Activated CD8-positive, alpha-beta T cell treated with anti-CD3 and anti-CD28 coated beads for 36 hours (primary cell): ENCODE measurements at places on chromosomes 1 and 21.
A peak's percentile ranks its signal among the peaks of the same experiment; 100 is the strongest.

DNA sequence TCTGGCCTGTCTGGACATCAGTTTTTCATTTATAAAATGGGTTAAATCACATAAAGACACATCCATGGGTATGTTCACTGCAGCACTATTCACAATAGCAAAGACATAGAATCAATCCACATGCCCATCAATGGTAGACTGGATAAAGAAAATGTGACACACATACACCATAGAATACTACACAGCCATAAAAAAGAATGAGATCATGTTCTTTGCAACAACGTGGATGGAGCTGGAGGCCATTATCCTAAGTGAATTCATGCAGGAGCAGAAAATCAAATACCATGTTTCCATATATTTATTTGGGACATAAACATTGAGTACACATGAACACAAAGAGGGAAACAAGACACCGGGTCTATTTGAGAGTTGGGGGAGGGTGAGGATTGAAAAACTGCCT is 28.1 kb downstream of the ZBTB8OS start:
- DNase-seq: no peak

DNA sequence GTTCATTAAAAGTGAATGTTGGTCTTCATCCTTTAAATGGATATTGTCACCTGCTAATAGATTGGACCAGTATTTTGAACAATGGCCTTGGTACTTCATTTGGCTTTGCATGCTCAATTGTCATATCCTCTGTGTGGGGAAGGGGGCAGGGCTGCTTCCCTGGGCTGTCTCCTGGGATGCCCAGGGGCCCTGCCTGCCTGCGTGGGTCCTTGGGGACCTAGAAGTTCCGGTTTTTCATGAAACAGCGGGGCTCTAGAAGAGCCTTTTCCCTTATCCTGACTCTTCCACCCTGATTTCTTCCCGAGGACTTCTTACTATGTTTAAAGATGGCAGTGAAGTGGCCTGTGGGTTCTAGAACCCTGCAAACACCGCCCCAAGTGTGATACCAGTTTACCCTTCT is 97.5 kb downstream of the DISC1 start:
- no peak for DNase-seq

DNA sequence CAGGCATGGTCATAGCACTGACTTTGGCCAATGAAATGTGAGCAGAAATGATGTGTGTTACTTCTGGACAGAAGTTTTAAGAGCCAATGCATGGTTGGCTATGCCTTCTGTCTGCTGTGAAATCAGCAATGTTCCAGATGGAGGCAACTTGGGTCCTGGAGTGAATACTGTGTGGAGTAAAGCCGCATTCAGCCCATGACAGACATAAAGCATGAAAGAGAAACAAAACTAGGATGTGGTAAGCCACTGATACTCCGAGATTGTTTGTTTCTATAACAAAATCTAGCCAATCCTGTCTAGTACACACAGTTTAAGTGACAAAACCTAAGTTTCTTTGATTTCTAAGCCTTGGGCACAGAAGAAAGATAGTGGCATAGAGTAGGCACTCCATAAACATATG is 47.1 kb upstream of the ARHGAP29 start:
- DNase-seq: no peak

DNA sequence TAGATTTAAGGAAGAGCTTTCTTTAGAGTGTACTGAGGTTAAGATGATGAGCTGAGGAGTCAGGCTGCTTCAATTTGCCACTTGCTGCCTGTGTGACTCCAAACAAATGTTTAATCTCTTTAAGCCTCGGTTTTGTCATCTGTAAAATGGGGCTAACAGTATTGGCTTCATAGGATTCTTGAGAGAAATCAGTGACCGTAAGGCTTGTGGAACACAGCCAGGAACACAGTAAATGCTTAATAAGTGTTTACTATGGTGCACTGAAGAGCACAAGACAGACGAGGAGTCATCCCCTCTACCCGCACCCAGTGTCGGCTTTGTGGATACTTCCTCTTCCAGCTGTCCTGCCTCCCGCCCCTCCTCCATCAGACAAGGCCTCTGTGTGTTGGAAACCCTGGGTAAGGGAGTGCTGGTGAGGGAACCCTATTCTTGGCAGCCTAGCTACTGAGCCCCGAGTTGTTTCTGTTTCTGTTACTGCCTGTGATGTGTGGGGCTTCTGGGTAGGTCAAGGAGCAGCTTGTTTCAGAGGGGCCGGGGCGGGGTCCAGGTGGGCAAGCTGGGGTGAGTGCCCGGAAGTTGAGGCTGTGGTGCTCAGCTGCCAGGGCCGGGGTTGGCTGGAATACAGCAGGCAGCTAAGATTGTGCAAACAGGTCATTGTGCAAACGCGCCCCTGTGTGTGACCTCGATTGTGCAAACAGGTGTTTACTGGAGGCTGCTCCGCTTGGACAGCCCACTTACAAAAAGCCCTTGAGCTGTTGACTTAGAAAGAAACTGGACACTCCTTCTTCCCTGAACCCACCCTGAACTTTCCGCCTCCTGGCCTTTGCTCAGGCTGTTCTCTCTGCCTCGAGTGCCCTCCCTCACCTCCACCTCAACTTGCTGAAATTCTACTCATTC is 4.0 kb upstream of the CSF3R start:
- DNase-seq: no peak

- no peak for DNase-seq
Observed at GRCh38 chr1:30808067-30808662, 50.6 kb upstream of the LAPTM5 start.

DNA sequence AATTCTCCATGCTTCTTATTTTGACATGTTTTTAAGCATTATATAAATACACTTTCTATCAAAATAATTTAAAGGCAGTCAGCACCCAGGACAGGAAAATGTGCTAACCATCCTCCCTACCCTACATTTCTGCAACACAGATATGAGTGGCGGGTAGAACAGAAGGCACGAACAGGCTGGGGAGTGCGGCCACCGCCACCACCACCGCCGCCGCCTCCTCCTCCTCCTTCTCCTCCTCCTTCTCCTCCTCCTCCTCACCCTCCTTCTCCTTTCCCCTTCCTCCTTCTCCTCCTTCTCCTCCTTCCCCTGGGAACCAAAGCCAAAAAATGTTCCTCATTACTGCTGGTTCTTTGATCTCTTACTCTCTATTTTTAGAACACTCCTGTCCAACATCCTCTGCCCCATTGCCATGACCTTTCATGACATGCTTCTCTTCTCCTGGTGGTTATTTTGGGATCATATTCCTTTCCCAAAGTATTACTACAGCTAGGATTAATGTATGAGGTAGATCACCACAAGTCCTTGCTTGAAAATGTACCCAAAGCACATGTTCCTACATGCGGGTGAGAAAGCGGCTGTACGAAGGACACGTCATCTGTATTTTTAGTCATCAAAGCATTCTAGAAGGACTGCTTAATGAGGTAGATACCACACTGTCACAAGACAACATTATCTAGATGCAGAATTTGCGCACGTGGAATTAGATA is 24.5 kb upstream of the CCN1 start:
- no peak for DNase-seq

DNA sequence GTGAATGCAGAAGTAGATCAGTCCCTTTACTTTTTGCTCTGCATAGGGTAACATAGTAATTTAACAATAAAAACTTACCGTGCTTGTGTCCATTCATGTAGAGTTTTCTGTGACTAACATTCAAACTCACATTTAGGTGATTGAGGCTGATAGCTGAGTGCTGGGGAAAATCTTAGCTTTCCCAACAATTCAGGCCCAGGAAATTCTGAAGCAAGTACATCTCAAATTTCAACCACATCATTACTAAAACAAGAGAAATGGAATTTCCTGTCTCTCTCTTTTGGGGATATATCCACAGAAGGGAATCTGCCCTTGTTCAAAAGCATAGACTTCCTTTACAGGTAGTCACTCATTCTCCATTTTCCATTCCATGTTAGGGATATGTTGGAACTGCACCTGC is 33.1 kb upstream of the C1orf146 start:
- no peak for DNase-seq

GRCh38 chr1:219847215-219847855 is 81.0 kb downstream of the SLC30A10 start:
- no peak for DNase-seq

DNA sequence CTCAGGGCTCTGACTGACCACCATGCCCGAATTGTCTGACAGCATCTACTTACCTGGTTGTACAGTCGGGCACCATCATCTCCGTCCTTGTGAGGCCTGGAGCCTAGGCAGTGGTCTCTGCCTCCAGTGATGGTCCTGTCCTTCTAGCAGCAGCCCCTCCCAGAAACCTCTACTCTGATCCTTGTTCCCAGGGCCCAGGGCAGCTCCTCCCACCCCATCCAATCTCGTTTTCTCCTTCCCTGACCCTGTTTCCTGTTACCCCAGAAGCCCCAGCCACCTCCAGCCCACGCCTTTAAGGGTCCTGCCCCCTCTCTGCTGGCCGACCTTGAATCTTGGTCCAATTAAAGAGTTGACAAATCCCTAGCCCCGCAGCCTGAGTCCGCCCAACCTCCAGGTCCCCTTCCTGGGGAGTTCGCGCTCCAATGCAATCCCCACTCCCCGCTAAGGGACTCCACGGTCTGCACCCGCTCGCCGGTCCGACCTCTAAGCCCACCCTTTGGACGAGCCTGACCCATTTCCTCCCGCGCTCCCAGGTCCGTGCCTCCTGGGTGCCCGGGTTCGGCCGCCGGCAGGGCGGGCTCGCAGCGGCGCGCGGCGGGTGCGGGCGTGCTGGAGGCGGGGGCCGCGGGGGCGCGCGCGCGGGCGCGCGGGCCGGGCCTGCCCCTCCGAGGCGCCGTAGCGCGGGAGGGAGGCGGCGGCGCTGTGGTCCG is at the start of gene B4GALT2:
TSS of gene B4GALT2 (plus strand) at position 660 of the 710 bp plus-strand sequence. CDS start 1,951 bp downstream, outside the sequence.
- DNase-seq: peak; percentile 47

DNA sequence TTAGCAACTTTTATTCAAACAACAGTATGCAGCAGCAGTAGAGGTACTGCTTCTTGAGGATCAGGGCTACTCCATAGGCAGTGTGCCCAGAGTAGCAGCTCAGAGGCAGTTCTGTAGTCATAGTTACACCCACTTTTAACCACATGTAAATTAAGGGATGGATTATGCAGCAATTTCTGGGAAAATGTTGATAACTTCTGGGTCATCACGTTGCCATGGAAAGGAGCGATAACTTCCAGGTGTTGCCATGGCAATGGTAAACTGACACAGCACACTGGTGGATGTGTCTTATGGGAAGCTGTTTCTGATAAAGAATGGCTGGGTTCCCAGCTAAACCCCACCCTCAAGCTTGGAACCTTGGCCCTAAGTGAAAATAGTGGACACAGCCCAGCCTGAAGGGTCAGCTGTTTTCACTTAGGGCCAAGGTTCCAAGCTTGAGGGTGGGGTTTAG is 29.0 kb upstream of the PLA2G2A start:
- no peak for DNase-seq

- DNase-seq: peak; percentile 23
Observed at GRCh38 chr21:28781602-28782276, 210.9 kb downstream of the LTN1 start.

GRCh38 chr1:209927466-209927865 is 10.6 kb upstream of the SYT14 start:
- no peak for DNase-seq

- DNase-seq: no peak
Observed at GRCh38 chr1:44806704-44807363, at the start of gene DYNLT4. Gene DYNLT4, minus strand, starts transcription at chr1:44807351. Its CDS starts 683 bp downstream, at chr1:44806668.

- no peak for DNase-seq
Observed at GRCh38 chr1:59552007-59552406, 255.1 kb downstream of the FGGY start.

GRCh38 chr1:113118266-113118665 is 45.3 kb downstream of the LRIG2 start:
- DNase-seq: no peak

DNA sequence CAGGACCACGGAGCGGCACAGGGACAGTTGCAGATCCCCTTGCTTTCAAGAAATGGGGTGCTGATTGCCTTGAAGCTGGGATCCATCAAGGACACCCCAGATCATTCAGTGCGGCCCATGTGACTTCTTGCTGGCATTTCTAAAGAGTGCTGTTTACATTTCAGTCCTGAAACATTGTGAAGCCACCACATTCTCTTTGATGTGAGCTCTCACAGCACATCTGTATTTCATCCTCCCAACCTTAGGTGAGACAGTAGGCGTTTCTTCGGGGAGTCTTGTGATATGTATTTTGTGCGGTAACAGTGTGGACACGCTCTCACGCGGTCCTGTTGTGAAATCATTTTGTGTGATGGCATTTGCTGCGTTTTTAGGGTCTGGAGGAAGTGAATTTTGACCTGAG is 57.2 kb downstream of the CACHD1 start:
- peak; percentile 35 for DNase-seq

DNA sequence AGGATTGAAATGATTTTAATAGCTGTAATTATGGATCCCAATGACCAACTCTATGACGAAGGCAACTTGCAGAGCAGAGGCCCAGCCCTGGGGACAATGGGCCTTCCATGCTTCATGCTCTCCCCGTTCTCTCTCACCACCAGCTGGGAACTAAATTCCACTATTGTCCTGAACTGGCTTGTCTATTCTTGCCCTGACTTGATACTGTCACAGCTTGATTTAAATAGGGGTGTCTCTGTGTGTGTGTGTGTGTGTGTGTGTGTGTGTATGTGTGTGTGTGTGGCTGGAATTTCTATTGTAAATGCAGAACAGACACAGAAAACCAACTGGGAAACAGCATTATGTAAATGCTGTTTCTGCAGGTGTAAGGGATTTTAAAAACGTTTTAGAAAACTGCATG is 57.0 kb downstream of the SLC22A15 start:
- DNase-seq: no peak

GRCh38 chr21:21233051-21233450 is 234.8 kb downstream of the NCAM2 start:
- DNase-seq: no peak

DNA sequence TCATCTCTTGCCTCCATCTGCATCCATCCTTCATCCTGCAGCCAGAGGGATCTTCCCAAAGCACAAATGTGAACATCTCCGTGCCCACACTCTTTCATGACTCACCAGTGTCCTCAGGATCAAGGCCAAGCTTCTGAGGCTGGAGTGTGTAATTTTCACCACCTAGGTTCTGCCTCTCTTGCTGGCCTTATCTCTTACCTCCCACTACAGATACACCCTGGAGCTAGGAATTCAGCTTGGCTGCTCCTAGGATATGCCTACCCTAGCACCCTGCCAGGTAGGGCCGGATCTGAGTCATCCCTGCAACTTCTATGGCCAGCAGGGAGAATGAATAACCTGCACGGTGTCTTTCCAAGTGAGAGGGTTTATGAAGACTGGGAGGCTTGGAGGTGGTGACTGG is 208.7 kb upstream of the CSF3R start:
- DNase-seq: no peak

GRCh38 chr1:46041974-46042373 is 90.5 kb downstream of the PIK3R3 start:
- no peak for DNase-seq

DNA sequence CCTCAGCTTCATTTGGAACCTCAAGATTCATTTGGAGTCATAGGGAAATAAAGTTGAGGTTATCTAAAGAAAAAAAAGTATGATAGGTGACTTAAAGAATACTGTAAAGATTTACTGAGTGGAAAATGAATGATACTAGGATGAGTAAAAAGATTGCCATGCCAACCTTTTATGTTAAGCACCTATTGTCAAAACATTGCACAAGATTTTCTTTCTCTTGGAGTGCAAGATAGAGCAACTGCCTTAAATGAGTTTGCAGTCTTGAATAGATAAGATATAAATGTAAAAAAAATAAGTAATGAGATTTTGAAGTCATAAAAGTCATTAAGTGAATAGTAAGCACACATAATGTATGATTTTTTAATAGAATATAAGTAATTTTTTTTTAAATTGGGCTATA is 5.1 kb upstream of the ANGPTL1 start:
- DNase-seq: no peak
